ENCODE measurements at places on chromosomes 13 and 19.
A peak's percentile ranks its signal among the peaks of the same experiment; 100 is the strongest.

DNA sequence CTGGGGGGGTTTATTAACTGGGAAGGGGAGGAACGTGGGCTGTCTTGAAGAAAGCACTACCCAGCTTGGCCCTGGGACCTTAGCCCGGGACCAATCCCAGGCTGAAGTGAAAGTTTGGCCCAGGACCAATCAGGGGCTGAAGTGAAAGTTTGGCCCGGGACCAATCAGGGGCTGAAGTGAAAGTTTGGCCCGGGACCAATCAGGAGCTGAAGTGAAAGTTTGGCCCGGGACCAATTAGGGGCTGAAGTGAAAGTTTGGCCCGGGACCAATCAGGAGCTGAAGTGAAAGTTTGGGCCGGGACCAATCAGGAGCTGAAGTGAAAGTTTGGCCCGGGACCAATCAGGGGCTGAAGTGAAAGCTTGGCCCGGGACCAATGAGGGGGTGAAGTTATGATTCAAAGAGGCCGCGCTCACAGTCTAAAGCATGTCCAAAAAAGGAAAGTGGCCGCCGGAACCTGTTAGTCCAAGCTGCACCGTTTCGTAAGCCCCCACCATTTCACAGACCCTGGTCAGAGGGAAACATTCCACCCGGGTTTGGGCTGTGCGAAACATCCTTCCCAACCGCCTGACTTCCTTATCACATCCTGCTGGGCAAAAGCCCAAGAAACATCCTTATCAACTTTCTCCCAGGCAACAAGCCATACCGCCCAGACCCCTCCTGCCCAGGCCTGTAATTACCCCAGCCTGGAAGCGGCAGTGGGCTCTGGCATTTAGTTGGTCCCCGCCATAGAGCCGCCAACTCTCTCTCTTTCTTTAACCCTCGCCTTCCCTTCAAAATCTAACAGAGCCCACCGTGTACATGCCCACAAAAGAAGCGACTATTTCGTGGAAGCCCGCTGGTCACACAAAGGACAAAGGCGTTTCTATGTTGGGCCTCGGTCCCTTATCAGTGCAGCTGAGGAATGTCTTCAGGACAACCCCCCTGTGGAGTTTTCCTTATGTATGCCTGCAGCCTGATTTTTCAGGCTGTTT is 1.1 kb downstream of the ZNF850 start:
- peak; percentile 83 for DNase-seq

- DNase-seq, result no peak
Observed at GRCh38 chr13:56850852-56851251, 289.9 kb upstream of the PRR20A start.

GRCh38 chr13:75521956-75522355 is 15.7 kb downstream of the COMMD6 start:
- no peak for DNase-seq

GRCh38 chr19:28475525-28475924 is 737.4 kb downstream of the UQCRFS1 start:
- no peak for DNase-seq

Data from tongue (tissue), 3 donors.